Mesothelial cell of epicardium (in vitro differentiated cells): ENCODE measurements at places on chromosomes 3 and 15. TPM values are rescaled to one million over a fixed set of nuclear protein-coding genes. Genes with fewer than 3 reads are reported as not detected.

- DNase-seq, result no peak
Observed at GRCh38 chr15:39704689-39705088, 78.0 kb downstream of the FSIP1 start.

DNA sequence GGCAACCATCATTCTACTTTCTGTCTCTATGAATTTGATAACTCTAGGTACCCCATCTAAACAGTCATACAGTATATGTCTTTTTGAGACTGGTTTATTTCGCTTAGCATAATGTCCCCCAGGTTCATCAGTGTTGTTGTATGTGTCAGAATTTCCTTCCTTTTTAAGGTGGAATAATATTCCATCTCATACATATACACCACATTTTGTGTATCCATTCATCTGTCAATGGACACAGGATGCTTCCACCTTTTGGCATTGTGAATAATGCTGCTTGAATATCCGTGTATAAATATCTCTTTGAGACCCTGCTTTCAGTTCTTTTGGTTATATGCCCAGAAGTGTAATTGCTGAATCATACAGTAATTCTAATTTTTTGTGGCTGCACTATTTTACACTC lies 10.4 kb upstream of the ZFAND6 start:
- no peak for DNase-seq

Gene ZNF620
- total RNA-seq, result 15.1 to 16.7 TPM (median 15.8 TPM) in 3 replicates

DNA sequence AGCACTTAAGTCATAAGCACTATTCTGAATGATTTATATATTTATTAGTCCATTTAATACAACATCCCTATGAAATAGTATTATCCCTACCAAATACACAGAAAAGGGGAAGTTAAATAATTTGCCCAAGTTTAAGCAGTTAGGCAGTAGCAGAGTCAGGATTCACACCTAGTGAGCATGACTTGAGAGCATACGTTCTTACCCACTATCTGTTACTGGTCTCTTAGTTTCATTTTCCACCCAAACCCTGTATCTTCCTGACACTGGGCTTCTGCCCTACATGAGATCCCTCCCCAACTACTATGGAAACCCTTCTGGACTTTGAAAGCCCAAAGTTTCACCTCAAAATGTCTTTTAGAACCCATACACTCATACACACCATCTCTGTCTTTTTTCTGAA lies 4.4 kb upstream of the ATOSA start:
- DNase-seq, result no peak

GRCh38 chr15:27278761-27279160 lies 307.8 kb downstream of the GABRG3 start:
- DNase-seq, result no peak
